ENCODE measurements at places on chromosomes 4 and X.

DNA sequence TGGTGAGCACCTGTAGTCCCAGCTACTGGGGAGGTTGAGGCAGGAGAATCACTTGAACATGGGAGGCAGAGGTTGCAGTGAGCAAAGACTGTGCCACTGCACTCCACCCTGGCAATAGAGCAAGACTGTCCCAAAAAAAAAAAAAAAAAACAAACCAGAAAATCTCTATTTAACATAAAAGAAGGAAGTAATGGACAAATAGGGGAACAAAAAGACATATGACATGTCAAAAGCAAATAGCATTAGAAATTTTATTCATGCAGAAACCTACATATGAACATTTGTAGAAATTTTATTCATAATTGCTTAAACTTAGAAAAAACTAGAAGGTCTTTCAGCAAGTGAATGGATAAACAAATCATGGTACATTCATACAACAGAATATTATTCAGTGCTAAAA lies 97.1 kb upstream of the SH3RF1 start:
- no peak for DNase-seq

GRCh38 chrX:110462957-110463356 lies 104.3 kb downstream of the RTL9 start:
- no peak for DNase-seq

- DNase-seq = no peak
These were observed at the start of gene PPBP for GRCh38 chr4:73988061-73988460. TSS of gene PPBP (minus strand) at chr4:73988190. CDS start at chr4:73988103, 87 bp downstream.

- peak; percentile 97 for DNase-seq
These were observed 626 bp upstream of the CEP135 start for GRCh38 chr4:55947912-55948725.

DNA sequence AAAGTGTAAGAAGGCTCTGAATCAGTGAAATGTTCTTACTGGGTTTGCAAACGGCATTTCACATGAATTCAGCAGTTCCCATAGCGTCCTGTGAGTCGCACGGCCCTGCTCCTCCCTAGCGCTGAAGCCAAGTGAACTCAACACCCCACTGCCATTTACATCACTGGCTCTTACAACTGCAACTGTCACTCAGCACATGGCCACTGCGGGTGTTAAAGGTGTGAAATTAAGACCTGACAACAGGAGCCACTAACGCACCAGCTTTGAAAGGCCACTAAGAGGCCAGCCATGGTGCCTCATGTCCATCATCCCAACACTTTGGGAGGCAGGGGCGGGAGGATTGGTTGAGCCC lies 31.7 kb downstream of the RNF212 start:
- DNase-seq = peak; percentile 26

GRCh38 chr4:156635051-156635450 lies 336.5 kb downstream of the PDGFC start:
- no peak for DNase-seq

GRCh38 chrX:134013092-134013497 lies 27.7 kb upstream of the GPC3 start:
- peak; percentile 35 for DNase-seq

GRCh38 chr4:133147921-133148689 lies 989 bp upstream of the PCDH10 start:
- peak; percentile 74 for DNase-seq

GRCh38 chr4:165301833-165302232 lies 25.6 kb upstream of the MSMO1 start:
- DNase-seq = no peak

- DNase-seq = no peak
These were observed 400.1 kb downstream of the FAT4 start for GRCh38 chr4:125714845-125715244.

- DNase-seq = no peak
These were observed 42.1 kb downstream of the NFKB1 start for GRCh38 chr4:102543030-102543928.

DNA sequence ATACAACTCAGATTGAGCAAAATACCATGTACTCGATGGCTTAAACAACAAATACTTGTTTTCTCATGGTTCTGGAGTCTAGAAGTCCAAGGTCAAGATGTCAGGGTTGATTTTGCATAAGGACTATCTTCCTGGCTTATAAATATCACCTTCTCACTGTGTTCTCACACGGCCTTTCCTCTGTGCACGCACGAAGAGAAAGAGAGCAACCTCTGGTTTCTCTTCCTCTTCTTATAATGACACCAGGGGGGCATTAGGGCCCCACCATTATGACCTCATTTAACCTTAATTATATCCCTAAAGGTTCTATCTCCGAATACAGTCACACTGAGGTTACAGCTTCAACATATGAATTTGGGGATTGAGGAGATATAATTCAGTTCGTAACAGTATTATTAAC lies 504.0 kb downstream of the MAGEE1 start:
- no peak for DNase-seq

GRCh38 chr4:34469516-34469915 lies 1774.8 kb downstream of the ARAP2 start:
- DNase-seq = no peak

DNA sequence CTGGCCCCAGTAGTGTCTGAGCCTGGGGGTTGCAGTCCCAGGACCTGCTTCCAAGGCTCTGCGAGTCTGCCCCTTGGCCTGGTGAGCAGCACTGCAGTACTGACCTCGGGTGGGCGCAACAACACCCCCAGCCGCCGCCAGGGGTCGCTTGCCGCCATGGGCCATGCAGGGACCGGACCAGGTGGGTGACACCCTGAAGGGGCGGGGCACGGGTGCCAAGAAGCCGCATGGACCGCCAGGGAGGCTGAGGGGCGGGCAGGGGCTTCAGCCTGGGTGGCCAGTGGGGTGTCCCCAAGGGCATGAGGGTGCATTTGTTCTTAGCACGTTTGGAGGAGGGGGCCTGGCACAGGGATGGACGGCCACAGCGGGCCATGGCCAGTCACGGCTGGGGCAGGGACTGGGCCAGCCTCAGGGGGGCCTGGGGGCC lies 25.0 kb downstream of the TACC3 start:
- peak; percentile 72 for DNase-seq

GRCh38 chr4:40992472-40993295 lies 221.7 kb downstream of the APBB2 start:
- DNase-seq = peak; percentile 92

DNA sequence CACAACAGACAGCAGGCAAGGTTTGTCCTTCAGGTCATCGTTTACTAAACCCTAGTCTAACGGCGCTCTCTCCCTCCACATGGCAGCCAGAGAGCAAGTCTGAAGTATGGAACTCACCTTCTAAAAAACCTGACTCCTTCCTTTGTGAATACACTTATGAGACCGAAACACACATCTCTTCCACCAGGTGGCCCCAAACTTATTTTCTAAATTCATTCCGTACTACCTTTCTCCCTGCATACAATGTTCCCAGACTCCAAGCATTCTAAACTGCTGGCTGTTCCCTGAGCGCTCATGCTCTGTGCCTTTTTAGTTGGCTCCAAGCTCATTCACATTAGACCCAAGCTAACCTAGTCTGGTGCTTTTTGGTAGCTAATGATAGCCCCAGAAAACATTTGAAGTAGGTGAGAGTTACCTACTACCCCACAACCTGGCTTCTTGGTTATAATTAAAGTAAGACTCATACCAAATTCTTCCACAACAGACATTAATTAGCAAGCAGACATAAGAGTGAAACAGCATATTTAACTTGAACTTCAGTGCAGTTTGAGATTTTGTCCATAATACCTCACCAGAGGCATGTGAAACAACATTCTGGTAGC lies 67.6 kb upstream of the DCLK2 start:
- peak; percentile 81 for DNase-seq

GRCh38 chr4:102761296-102761701 lies 531 bp upstream of the MANBA start:
- DNase-seq = peak; percentile 21

GRCh38 chrX:19070555-19070994 lies 51.7 kb downstream of the ADGRG2 start:
- DNase-seq = no peak

DNA sequence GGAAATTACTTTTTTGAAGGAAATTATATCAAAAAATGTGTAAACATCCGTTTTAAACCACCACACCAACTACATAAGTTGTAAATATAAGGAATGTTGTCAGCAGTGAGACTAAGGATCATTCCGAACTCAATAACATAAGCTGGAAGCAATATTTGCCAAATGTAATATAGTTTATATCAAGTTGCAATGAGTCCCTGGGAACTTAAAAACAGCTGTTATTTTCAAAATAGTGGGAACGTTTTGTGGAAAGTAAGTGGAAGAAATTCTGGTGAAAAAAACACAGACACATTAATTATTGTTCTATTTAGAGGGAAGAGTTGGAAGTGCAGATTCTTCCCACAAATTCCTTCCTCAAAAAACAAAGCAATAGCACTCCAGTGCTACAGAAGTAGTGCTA lies 444.3 kb downstream of the NAP1L3 start:
- no peak for DNase-seq

DNA sequence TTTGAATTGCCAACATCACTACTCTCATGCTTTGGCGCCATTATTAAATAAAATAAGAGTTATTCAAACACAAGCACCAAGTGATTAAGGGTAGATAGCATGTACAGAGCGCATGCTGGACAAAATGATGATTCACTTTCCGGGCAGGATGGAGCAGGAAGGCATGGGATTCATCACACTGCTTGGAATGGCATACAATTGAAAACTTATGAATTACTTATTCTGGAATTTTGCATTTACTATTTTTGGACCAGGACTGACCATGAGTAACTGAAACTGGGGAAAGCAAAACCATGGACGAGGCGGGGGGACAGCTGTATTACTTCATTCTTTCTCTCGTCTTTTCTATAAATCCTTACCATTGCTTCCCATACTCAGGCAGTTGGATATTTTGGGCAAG lies 28.5 kb upstream of the FGF5 start:
- peak; percentile 93 for DNase-seq

- DNase-seq = peak; percentile 24
These were observed 1865.3 kb upstream of the AGA start for GRCh38 chr4:179307297-179308136.

- no peak for DNase-seq
These were observed 169.9 kb upstream of the LDB2 start for GRCh38 chr4:17068392-17068791.

GRCh38 chr4:106868381-106869035 lies 167.6 kb downstream of the DKK2 start:
- peak; percentile 44 for DNase-seq

DNA sequence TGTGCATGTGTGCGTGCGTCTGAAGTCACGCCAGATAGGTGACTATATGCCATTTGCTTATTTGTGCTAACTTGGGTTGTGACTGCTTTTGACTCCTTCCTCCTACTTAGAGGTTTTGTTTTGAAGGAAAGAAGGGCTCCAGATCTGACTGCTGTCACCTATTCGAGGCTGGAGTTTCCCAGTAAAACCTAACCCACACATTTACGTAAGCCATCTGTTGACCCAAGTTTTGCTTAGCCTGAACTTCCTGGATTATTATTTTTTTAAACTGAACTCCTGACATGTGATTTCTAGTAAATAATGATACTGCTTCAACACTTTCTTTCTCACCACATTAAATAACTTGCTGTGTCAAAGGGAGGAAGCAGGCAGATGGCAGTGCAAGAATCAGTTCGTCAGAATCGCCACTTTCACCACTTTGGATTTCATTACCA lies 41.5 kb downstream of the DTHD1 start:
- no peak for DNase-seq
